COR-L47 (cell line): ENCODE measurements at places on chromosomes 2 and 18.

GRCh38 chr18:65906621-65907034 is 155.8 kb downstream of the CDH7 start:
- no peak for DNase-seq

DNA sequence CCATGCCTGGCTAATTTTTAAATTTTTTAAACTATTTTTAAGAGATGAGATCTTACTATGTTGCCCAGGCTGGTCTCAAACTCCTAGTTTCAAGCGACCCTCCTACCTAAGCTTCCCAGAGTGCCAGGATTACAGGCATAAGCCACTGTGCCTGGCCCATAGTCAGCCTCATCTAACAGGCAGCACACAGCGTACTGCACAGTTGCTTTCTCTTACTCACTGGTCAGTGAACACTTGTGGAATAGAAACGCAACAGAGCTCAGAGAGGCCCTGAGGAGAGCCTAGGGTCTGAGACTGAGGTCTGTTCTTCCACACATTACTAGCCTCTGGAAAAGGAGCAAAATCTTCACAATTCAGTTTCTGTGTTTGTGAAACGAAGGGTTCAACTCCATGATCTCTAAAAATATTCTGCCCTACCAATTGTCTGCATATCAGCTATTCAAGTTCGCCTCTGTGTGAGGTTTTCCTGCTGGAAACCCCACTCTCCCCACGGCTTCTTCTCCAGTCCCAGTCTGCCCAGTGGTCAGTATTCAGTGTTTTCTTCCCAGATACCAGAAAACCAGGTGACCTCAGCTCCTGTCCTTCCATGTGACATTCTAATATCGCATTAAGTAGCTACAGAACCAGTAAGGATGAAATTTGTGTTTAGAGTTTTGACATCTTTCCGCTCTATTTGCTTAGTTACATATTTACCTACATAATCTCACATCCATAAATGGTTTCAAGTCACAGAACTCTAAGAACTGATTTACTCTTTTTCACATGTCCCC is 26.6 kb upstream of the SNTG2 start:
- no peak for DNase-seq

GRCh38 chr2:43642363-43642762 is 5.3 kb downstream of the PLEKHH2 start:
- no peak for DNase-seq

- DNase-seq: no peak
These were observed 1.1 kb upstream of the FN1 start for GRCh38 chr2:215436705-215437565.

DNA sequence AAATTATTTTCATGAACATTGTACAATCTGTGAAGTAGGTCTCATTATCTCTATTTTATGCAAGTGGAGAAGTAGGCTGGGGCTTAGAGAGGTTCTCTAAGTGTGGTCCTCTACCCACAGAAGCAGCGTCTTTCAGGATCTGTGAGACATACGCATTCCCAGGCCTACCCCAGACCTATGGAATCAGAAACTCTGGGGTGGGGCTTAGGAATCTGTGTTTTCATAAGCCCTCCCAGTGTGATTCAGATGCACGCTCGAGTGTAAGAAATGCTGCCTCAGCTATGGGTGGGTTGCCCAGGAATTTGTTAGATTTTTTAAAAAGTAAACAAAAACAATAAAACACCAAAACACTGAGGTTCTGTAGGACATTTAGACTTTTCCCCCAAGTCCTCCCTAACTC is 14.8 kb upstream of the ZAP70 start:
- no peak for DNase-seq

GRCh38 chr2:163617517-163617916 is 118.3 kb downstream of the FIGN start:
- DNase-seq: no peak

DNA sequence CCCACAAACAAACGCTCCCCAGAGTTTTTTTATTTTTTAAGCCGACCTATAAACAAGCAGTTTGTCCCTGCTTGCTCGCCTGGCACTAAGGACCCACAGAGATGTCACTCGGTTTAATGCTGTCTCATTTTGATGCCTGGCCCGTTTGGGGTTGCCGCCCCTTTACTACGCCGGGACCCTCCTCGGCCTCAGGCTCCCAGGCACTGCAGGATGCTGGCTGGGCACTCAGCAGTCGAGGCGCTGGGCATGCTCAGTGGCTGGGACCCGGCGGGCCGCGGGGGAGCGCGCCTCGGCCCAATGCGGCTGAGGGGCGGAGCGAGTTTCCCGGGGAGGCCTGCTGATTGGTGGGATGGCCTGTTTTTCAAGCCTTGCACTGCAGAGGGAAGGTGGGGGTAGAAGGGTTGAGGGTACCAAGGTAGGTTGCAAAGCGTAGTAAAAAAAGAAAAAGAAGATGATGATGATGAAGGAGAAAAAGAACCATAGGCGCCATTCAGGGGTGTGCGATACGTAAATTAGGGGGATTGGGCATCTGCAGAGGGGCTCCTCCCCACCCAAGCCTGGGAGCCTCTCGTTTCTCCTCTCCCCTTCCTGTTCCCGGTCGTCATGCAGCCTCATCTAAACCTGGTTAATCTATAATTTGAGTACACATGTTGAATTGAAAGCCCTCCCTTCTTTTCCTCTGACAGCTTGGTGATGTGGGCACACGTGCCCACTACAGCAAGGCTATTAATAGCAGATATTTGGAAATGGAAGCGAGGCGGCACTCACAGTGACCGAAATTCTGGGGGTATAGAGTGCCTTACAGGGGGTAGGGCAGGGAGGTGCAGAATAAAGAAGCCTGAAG is 1.5 kb upstream of the IRS1 start:
- DNase-seq: peak; percentile 48

GRCh38 chr18:38923126-38923525 is 1357.5 kb upstream of the CELF4 start:
- peak; percentile 73 for DNase-seq

DNA sequence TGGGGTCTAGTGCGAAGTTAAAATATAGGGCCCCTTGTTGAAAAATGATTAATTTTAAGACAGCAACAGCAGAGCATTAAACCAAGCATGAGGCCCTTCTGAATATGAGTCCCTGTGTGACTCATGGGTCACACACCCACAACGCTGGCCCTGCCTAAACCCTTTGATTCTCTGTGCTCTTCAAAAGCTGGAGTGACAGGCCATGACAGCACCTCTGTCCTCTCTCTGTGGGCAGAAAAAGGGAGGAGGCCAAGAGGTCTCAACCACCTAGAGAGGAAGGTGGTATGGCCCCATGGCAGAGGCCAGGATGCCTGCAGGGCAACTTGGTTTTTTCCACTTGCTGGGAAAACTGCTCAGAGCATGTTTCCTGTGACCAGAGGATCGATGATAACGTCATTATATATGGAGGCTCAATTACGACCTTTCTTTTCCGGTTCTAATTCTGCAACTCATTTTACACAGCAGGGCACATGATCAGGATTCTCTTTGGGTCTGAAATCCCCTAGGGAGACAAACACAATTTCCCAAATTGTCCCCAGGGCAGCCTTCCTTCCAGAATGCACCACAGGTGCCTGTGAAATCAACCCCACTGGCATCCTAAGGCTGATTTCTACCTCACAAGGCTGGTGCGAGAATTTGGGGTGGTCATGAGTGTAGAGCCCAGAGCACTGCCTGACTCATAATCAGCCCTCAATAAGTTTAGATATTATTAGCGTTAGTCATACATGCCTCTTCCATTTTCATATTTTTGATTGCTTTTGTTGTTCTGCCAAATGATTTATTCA is 102.0 kb upstream of the PPP1CB start:
- peak; percentile 15 for DNase-seq

GRCh38 chr2:47339745-47340541 is 63.0 kb upstream of the MSH2 start:
- peak; percentile 32 for DNase-seq

- no peak for DNase-seq
These were observed 7.8 kb downstream of the MERTK start for GRCh38 chr2:111905990-111906735.

DNA sequence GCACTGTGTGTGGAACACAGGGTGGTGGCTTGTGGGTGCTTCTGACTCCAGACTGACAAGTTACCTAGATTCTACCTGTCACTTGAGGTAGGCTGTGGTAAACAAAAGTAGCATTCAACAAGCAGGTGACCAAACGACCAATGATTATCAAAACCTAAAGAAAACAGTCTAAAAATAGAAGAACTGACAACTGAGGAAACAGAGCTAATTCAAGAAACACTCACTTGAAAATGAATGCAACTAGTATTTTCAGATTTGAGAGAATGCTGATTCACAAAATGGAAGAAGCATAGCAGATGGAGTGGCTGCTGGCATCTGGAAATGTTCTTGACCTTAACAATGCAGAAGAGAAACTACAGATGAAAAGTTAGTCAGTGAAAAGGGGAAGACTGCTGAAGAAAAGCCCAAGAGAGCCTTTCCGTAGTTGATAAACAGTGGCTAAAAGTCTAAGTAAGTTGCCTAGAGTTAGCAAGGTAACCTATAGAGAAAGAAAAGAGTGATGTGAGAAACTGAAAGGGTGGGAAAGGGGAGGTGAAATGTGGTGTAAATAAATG is 170.4 kb downstream of the NCK2 start:
- no peak for DNase-seq

GRCh38 chr2:238203973-238204683 is 633 bp upstream of the ILKAP start:
- no peak for DNase-seq

DNA sequence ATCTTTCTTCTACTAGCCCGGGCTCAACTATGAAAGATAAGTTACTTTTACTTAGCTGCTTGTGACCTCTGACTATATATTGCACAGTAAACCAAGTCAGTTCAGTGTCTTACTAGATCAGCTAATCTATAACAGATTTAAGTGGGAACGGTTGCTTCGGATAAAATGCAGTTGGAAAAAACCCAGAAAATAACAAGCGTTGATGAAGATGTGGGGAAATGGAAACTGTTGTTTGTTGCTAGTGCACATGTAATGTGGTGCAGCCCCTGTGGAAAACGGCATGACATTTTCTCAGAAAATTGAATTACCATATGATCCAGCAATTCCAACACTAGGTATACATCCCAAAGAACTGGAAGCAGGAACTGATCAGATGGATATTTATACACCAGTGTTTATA is 248.5 kb downstream of the PRKCE start:
- no peak for DNase-seq

- no peak for DNase-seq
These were observed 130.2 kb downstream of the RGPD3 start for GRCh38 chr2:106338043-106338442.

DNA sequence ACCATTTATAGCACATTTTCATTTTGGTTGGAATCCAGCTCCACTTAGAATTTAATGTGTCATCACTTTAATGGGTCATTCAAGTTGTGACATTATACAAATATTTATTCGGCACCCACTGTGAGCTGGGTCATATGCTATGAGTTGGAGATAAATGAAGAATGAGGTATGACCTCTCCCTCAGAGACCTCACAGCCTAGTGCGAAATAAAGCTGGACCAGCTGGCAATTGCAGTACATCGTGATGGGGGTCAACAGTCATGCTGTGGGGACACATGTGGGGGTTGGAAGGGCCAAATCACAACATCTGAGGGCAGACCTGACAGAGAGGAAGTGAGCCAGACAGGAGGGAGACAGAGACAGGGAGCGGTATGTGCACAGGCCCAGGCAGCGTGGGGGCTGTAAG is 175.4 kb downstream of the MAIP1 start:
- DNase-seq: no peak

GRCh38 chr2:55163941-55164390 is 68.1 kb downstream of the CLHC1 start:
- no peak for DNase-seq

DNA sequence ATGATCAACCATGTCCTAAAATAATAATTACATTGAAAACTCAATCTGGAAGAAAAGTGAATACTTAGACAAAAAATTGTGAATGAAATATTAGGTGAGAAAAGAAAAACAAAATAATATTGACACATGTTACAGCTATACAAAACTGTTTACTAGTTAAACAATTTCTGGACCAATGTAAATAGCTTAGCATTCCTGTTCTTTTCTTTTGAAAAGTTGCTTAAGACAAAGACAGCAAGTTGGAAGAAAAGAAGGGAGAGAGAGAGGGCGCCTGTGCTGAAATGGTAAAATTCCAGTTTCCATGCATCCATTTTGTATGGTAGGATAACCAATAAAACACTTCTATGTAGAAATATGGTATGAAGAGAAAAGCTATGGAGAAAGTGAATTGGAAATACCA is 94.1 kb upstream of the RFX8 start:
- no peak for DNase-seq
